EL (cell line): ENCODE measurements at places on chromosomes 7 and 10.

GRCh38 chr10:102467971-102468438 lies 16.7 kb upstream of the C10orf95 start:
- no peak for DNase-seq

- peak; percentile 96 for DNase-seq
Measured at GRCh38 chr7:32142649-32143048, 72.4 kb upstream of the PDE1C start.

DNA sequence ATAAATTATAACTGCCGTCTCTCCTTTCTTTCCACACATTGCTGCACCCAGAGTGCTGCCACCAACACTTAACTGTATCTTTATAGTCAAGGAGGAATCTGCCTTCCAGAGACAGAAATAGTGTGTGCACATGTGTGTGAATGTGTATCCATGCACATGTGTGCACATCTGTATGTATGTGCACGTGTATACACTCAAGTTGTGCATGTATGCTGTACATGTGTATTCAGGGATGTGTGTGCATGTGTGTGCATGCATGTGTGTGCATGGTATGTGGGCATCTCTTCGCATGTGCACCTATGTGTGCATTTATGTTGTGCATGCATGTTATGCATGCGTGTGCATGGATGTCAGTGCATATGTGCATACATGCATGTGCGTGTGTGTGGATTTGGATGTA lies 253.3 kb downstream of the KLF6 start:
- no peak for DNase-seq

GRCh38 chr7:4878336-4879335 lies 4.9 kb downstream of the RADIL start:
- DNase-seq, result no peak

DNA sequence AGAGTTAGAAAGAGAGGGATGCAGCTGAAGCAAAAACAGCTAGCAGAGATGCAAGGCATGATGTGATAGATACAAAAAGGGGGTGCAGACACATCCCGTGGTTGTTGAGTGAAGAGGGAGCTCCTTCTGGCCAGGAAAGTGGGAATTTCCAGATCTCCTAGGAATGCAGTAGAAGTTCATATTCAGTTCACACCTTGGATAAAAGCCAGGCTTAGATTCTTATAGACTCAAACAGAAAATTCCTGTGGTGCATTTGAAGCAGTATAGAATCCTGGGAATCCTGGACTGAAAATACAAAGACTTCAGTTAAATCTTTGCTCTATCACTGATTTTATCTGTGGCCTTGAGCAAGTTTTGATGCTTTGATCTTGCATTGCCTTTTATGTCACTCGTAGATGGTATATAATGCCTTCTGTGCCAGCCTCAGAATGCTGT lies 33.9 kb downstream of the SGPL1 start:
- DNase-seq, result peak; percentile 91

DNA sequence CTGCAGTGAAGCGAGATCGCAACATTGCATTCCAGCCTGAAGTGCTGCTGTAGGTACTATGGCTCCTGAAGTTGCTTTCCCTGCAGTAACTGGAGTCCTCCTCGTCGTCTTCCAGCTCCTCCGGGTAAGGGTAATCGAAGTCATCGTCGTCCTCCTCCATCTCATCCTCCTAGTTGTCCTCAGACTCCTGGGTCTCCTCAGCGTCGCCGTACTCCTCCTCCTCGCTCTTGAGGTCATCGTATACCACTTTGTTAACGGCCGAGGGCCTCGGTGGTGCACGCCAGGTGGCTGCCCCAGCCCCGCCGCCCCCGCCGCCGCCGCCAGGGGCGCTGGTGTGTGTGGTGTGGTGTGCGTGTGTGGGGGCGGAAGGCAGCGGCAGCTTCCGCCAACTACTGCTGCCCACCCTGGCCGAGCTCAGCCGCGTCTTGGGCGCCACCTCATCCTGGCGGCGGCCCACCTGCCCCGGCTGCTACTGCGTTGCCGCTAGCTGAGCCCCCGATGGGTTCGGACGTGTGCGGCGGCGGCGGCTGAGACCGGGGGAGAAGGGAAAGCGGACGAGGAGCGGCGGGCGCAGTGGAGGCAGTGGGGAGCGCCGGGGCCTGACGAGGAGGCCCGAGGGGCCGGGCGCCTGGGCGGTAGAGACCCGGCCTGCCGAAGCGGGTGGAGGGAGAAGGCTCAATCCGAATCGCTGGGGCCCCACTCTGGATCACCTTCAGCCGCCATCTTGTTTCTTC lies 11.8 kb upstream of the ACBD5 start:
- DNase-seq, result peak; percentile 48

GRCh38 chr7:138797715-138798320 lies at the start of the genes ATP6V0A4 and TMEM213:
ATP6V0A4 (minus strand) TSS chr7:138798196; CDS start chr7:138771247, 26,949 bp downstream.
TMEM213 (plus strand) TSS chr7:138797994; CDS start chr7:138798105, 111 bp downstream.
- DNase-seq, result no peak

DNA sequence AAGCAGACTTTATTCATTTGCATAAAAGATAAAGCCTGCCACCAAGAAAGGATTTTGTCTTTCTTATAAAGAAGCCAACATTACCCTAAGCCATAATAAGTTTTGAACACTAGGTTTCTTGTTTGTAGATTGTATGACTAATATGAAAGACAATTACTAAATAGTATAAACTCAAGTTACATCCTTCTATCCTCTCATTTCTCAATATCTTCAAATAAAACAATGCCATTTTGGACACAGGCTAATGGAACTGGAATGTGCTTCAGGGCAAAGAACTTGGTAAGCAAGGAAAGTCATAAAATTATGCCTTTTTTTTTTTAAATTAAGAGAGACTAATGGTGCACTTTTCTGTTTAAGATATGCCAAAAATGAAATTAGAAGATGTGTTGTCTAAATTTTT lies 137.7 kb downstream of the DKK1 start:
- peak; percentile 94 for DNase-seq

DNA sequence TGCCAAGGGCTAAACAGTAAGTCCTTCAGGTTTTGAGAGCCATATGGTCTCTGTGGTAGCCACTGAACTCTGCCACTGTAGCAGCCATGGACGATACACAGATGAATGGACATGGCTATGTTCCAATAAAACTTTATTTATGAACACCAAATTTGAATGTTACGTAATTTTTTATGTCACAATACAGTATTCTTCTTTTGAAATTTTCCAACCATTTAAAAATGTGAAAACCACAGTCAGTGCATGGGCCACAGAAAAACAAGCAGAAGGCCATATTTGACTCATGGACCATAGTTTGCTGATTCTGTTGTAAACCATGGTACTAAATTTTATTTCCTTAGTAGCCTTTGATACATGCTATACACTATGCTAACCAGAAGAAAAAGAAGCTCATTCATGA lies 361.8 kb downstream of the MAGI2 start:
- no peak for DNase-seq

DNA sequence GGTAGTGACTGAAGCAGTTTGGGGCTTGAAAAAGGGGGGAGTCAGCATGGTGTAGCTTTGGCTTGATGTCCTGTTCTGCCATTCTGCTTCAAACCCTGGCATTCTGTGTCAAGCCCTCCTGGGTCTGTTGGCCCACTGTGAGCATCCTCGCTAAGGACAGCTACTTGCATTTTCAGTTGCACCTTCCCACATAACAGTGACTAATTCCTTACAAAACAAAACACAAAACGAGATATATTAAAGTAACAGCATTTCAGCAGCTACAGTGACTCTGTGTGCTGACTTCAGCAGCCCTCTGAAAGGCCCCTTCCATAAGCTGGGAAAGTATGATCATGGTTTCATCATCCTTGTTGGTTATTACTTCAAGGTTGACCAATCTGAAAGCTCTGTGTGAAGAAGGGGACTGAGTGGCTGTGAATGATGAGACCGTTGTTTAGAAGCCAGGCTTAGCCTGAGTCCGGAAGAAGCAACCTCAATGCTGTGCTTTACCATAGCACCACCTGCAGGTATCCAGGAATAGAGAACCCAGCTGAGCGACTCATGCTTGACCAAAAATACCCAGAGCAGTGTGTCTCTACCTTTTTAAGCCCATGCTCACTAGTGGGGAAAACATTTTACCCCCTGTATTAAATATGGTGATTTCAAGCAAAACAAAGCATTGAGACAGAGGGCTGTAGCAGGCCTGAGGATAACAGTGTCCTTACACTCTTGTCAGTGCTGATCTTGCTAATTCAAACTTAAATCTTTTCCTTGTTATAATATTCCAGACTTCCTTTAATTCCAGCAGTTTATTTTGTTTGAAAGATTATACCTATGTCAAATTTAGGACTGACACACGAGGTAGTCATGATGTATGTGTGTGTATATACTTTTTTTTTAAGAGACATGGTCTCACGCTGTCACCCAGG lies 42.6 kb upstream of the CC2D2B start:
- peak; percentile 71 for DNase-seq

GRCh38 chr10:26407406-26407969 lies 30.7 kb upstream of the APBB1IP start:
- DNase-seq, result peak; percentile 93

GRCh38 chr10:86064219-86064618 lies 302.4 kb downstream of the GRID1 start:
- DNase-seq, result no peak

GRCh38 chr7:26930201-26930600 lies 65.8 kb upstream of the SKAP2 start:
- DNase-seq, result no peak

GRCh38 chr7:37286454-37286832 lies 162.2 kb downstream of the ELMO1 start:
- DNase-seq, result no peak

DNA sequence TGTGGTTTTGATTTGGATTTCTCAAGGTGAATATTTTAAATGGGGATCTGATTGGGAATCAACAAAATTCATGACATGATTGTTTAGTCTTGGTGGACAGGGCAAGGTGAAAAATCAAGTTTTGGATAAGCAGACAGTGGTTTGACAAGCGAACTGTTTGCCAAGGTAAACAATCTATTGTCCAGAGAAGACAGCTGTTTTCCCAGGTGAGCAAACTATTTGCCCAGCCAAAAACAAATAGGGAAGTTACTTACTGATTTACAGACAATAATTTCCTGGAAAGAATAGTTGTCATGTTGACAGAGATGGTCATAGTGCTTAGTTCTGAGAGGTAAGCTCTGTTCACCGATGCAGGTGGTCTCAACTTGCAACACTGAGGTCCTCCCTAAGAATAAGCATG lies 94.0 kb upstream of the STEAP1B start:
- no peak for DNase-seq

GRCh38 chr7:93957767-93958166 lies 36.2 kb downstream of the GNG11 start:
- DNase-seq, result no peak

- peak; percentile 57 for DNase-seq
Measured at GRCh38 chr10:86693721-86694369, 25.5 kb downstream of the LDB3 start.

GRCh38 chr7:55254242-55254595 lies 110.9 kb upstream of the LANCL2 start:
- DNase-seq, result no peak

- DNase-seq, result peak; percentile 23
Measured at GRCh38 chr10:35412003-35412723, 75.9 kb downstream of the CCNY start.

DNA sequence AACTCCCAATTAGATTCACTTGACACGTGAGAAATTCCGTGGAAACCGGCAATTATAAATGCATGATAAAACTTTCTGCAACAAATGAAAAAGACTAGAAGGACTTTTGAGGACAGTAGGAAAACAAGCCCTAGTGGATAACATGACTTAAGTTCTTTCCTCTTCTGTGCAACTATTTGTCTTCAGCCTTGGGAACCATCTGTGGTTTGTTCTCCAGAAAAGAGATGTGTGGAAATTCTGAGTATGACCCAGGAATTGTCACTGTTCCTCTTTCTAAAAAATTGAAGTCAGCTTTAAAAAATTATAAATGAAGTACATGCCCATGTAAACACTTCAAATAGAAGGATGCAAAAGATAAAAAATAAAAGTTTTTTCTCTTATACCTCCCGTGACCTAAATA lies 128.6 kb upstream of the SVIL start:
- DNase-seq, result no peak

GRCh38 chr7:149414745-149415390 lies 46.0 kb downstream of the ZNF777 start:
- DNase-seq, result peak; percentile 70

GRCh38 chr7:48708635-48709034 lies 215.7 kb upstream of the CDC14C start:
- no peak for DNase-seq

- no peak for DNase-seq
Measured at GRCh38 chr10:35130663-35131062, 4.0 kb downstream of the CREM start.
